Effector memory CD4-positive, alpha-beta T cell (primary cell): ENCODE measurements at places on chromosomes 12 and 14.

DNA sequence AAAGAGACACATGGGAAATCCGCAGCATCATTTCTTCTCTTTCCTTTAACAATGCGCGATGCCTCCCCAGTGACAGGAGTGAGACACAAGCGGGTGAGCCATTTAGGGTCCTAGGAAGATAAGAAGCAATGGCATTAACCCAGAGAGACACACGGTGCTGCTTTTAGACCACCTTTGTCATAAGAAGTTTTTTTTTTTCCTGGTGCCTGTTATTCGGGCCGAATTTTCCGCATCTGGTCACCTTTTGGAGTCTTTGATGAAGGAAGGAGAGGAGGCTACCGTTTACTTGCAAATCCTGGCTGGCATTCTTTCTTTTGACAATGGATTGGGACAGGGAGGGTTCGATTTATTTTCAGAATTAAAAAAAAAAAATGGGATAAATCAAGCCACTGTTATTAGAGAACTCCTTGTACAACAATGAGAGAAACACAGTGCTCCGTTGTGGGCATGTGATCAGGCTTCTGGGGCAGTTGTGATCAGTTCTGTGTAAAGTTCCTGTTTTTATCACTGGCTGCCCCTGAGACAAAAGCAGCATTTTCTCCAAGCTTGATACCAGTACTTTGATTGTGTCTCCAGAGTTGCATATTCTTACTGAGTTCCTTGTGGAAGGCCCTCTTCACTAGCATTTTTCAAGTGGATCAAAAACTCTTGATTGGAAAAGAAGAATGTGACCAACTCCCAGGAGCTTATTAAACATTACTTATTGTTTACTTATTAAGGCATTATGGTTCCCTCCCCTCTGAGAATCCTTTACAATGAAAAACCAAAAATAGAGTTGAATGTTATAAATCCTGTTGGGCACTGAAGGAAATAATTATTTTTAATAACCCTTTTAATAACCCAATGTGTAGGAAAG is 1.1 kb downstream of the DIP2B start:
- no peak for DNase-seq

DNA sequence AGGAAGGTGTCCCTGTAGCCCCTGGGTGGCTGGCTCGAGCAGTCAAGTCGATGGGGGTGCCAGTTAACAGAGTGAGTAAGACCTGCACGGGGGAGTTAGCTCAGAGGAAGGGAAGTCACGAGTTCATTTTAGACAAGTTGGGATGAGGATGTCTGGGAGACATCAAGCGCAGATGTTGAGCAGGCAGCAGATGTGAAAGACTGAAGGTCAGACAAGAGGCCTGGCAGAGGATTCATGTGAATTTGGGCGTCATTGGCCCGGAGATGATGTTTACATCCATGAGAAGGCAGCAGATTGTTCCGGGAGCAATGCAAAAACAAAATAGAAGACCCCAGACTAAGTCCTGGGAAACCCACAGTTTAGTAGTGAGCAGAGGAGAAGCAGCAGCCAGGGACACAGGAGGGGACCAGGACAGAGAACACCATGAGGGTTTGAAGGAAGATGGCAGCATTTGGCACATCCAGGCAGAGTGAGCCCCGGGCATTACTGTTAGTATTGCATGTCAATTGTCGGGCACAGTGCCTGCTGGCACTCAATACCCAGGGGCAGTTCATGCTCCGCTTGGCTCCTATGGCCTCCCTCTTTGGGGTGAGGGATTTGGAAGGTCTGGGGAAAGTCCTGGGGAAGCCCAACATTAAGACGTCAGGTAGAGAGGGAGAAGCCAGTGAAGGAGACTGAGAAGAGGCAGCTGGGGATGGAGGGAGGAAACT is 15.1 kb downstream of the LTBP2 start:
- no peak for DNase-seq

DNA sequence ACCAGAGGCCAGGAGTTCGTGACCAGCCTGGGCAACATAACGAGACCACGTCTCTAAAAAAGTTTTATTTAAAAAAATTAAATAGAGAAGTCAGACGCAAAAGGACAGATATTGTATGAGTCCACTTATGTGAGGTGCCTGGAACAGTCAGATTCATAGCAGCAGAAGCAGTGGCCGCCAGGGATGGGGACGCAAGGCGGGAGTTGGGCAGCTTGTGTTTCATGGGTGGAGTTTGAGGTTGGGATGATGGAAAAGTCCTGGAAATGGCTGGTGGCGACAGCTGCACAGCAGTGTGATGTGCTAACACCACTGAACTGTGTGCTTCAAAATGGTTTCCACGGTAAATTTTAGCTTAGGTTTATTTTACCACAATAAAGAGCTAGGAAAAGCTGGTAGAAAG is 57.6 kb upstream of the DDX11 start:
- no peak for DNase-seq

DNA sequence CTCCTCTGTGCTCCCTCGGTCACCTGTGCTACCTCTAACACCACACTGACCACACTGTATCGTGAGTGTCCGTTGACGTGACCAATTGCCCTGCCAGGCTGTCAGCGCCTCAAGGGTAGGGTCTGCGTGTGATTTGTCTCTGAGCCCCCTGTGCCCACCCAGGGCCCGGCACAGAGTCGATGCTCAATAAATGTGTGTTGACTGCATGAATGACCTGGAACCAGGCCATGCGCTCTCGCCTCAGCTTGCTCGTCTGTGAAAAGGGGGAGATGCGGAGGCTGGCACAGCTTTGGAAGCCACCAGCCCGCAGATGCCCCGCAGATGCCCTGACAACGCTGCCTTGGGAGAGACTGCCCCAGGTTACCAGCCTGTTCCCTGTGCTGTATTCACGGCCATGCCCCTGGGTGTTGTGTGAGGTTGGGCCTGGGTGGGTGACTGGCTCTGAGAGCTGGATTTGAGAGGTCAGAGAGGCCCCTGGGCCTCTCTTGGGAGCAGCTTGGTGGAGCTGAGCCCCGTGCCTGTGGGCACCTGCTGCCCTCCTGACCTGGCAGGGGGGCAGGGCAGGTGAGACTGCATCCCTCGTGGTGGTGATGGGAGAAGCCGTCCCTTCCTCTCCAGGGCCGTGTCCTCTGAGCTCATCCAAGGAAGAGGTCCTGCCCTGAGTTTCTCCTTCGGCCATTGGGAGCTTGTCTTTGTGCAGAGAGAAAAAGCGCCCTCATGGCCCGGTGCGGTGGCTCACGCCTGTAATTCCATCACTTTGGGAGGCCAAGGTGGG is 43.2 kb downstream of the CYP46A1 start:
- no peak for DNase-seq

DNA sequence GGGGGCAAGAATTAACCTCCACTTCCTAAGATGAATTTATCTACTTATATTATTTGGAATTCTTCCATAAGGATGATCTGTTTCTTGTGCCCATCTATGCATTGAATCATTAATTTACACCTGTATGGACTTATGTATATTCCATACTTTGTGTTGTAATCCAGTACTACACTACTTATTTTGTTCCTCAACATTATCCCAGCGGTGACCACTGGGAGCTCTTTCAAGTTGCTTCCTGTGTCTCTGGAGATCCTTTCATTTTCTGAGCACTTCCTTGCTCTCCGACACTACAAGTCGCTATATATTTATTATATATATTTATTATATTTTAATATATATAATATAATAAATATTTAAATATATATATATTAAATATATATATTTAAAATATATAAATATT is 54.9 kb upstream of the SCN8A start:
- no peak for DNase-seq

- no peak for DNase-seq
Observed at GRCh38 chr12:101592921-101593320, 1.9 kb upstream of the MYBPC1 start.

DNA sequence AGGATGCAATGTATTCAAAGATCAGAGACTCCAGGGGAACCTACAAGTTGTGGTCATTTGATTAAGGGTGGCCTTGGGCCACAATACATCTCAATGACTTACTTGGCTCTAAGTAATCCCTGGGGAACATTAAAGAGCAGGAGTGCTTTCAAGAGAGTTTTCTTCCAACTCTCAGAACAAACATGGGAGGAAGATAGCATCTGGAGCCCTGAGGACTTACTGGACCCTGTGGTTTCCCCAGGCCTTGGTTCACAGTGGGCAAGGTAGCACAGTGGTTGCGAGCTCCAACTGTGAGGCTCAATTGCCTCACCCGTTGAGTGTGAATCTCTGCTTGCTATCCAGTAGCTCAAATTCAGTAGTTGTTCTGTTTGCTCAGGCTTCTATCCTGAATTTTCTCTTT is 32.4 kb downstream of the STXBP6 start:
- no peak for DNase-seq

GRCh38 chr12:15721316-15722115 is 67.7 kb downstream of the EPS8 start:
- no peak for DNase-seq

GRCh38 chr12:58030566-58031279 is 89.4 kb downstream of the ATP23 start:
- no peak for DNase-seq
